SK-N-SH (cell line): ENCODE measurements at places on chromosomes 6 and 20. TPM values are rescaled to one million over a fixed set of nuclear protein-coding genes. Genes with fewer than 3 reads are reported as not detected.

DNA sequence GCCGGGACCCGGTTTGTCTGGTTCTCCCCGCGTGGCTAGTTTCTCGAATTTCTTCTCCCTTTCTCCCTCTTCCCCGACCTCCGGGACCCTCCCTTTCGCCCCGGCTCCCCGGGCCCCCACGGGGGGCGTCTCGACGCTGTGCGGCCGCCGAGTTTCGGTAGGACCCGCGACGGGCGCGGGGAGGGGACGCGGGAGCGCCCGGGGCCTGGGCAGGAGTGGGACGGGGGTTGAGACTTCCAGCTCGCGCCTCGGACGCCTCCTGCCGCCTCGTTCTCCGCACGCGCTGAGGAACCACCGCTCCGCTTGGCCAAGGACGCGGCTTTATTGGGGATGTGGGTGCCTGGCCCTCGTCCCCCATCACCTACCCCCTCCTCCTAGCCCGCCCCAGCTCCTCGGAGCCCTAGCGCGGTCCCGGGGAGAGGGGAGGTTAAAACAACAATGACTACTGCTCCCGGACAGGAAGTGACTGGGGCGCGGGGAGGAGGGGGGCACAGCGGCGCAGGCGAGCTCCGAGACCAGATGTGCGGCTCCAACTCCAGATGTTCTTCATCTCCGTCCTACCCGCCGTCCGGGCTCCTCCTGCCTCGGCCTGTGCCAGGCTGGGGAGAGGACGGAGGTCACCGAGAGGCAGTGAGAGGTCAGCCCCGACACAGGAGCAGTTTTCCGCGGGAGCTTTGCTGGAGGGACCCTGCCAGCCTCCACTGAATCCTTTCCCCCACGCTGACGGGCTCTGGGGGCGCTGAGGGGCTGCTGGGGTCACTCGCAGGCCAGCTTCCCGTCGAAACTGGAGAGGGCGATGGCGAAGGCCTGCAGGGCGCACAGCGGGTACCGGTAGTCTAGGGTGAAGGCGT is 917 bp upstream of the TEAD3 start:
- H3K4me1 ChIP-seq, result peaks cover 42% of the 10 kb centered on the region; the same call in 1 of the 2 replicates
- no peaks in the 10 kb centered on the region for H3K27me3 ChIP-seq
- peak overlapping the region; percentile 79 for H3K4me3 ChIP-seq
- peak; percentile 92 for DNase-seq

CDKN1A gene
- 747 and 824 TPM in 2 replicates for polyA plus RNA-seq

CD40 gene
- polyA plus RNA-seq, result not detected in 2 replicates

TREML1 gene
- not detected in 2 replicates for polyA plus RNA-seq

IMPG1 gene
- not detected in 2 replicates for polyA plus RNA-seq

DNA sequence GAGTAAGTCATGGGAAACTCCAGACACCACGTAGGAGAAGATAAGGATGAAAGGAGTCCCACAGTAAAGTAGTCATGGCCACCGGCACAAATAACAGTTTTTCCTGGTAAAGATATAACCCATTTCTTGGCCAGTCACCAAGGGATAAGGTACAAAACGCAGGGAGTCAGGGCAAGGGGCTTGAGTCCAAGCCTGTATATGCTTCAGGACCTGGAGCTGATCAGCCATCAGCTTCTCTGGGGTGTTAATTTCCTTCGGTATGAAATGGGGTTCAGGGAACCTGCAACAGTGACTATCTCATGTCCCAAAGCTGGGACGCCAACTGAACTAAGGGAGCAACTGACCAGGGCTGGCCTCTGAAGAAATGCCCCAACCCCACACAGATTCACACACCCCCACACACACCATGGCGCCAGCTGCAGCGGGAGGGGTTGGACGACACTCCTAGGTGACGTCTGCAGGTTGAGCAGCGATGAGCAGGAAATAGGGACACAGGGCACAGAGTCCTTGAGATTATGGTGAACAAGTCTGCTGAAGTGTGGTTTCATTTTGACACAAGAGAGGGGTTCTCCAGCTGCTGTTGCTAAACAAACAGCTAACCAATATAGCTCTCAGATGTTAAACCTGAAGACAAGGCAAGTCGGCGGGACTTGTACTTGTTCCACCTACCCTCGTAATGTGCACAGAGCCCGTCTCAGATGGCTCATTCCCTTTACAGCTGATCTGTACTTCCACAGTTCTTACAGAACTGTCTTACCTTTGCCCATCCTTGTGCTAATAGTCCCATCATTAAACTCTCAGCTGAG is 7.4 kb upstream of the ADTRP start:
- H3K27me3 ChIP-seq, result no peaks in the 10 kb centered on the region
- no peak for DNase-seq
- H3K4me3 ChIP-seq, result no peak overlapping the region
- H3K4me1 ChIP-seq, result no peaks in the 10 kb centered on the region

DNA sequence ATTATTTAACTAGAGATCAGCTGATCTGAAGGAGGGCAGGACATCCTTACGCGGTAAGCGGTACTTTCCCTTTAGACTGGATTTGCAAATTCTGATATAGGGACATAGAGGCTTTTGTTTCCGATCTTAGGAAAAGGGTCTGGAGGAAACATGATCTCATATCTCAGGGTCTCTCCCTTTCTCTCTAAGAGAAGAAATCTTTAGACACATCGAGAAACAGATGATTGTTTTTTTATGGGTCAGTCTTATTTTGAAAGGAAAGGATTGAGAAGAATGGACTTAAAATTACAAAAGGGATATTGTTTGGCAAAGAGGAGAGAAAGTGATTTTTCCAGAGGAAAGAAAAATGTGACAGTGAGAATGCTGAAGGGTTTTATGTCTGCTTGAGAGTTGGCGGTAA is 83.9 kb upstream of the OGFRL1 start:
- no peak overlapping the region for H3K4me3 ChIP-seq
- H3K36me3 ChIP-seq, result no peaks in the 10 kb centered on the region
- no peaks in the 10 kb centered on the region for H3K4me1 ChIP-seq
- H3K27me3 ChIP-seq, result no peaks in the 10 kb centered on the region

GRCh38 chr6:18763086-18763485 is 375.9 kb downstream of the RNF144B start:
- H3K27ac ChIP-seq, result no peak overlapping the region
- H3K4me1 ChIP-seq, result no peaks in the 10 kb centered on the region
- no peak for DNase-seq
- no peaks in the 10 kb centered on the region for H3K36me3 ChIP-seq
- H3K4me3 ChIP-seq, result no peak overlapping the region
- H3K27me3 ChIP-seq, result no peaks in the 10 kb centered on the region

OR2H1 gene
- not detected in 2 replicates for polyA plus RNA-seq

GRCh38 chr6:150735341-150735851 is 130.1 kb upstream of the MTHFD1L start:
- no peaks in the 10 kb centered on the region for H3K4me1 ChIP-seq
- no peak overlapping the region for H3K27ac ChIP-seq
- H3K4me3 ChIP-seq, result no peak overlapping the region
- no peak for DNase-seq
- peaks cover 23% of the 10 kb centered on the region; the same call in 1 of the 2 replicates for H3K27me3 ChIP-seq
- no peaks in the 10 kb centered on the region for H3K36me3 ChIP-seq

GRCh38 chr6:118223316-118223715 is 316.3 kb downstream of the SLC35F1 start:
- H3K4me1 ChIP-seq, result no peaks in the 10 kb centered on the region
- H3K27me3 ChIP-seq, result no peaks in the 10 kb centered on the region
- DNase-seq, result no peak
- no peak overlapping the region for H3K4me3 ChIP-seq
- no peak overlapping the region for H3K27ac ChIP-seq
- H3K36me3 ChIP-seq, result no peaks in the 10 kb centered on the region

COL20A1 gene
- polyA plus RNA-seq, result not detected in 2 replicates
